ENCODE measurements at places on chromosomes 5 and 9.
A peak's percentile ranks its signal among the peaks of the same experiment; 100 is the strongest.

DNA sequence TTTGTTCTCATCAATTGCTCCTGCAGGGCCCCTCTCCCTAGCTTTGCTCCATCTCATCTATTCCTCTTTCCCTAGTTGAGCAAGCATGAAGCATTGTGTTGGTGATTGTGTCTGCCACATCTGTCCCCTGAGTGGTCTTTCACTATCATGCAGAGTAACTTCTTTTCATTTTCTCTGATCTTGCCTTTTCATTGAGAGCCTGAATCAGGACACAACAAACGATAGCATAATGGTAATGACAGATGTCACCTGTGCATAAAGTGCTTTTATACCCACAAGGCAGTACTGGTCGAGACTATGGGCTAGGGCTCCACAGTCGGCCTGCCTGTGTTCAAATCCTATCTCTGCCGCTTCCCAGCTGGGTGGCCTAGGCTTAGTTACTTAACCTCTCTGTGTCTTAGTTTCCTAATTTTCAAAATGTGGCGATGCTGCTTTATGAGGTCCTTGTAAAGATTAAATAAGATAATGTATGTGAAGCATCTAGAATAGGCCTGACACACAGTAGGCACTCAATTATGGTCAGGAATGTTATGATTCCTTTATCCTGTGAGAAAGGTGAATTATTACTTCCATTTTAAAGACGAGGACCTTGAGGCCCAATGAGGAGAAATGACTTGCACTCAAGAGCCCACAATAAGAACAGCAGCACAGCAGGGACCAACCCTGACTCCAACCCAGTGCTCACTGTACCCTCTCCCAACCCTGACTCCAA is 137.1 kb upstream of the ZNF618 start:
- no peak for DNase-seq

GRCh38 chr5:149930749-149931574 is 13.6 kb downstream of the PDE6A start:
- no peak for DNase-seq

- no peak for DNase-seq
Observed at GRCh38 chr5:131384173-131384572, 120.3 kb downstream of the CDC42SE2 start.

DNA sequence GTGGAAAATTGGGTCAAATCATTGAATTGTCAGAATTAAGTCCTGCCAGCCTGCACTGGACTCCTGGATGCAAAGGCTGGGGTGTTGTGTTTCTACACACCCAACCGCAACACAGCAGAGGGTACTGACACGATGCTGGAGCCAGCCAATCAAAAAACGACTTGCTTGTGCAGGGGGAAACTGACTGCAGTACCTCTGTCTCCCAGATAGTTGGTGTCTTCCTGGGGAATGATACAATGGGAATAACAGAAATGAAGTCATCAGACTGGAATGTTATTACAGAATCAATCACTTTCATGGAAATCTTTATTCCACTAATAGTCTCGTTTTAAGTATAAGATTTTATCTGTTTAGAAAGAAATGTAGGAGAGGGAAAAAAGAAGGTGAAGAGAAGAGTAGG is 330.3 kb downstream of the MLLT3 start:
- DNase-seq, result no peak

DNA sequence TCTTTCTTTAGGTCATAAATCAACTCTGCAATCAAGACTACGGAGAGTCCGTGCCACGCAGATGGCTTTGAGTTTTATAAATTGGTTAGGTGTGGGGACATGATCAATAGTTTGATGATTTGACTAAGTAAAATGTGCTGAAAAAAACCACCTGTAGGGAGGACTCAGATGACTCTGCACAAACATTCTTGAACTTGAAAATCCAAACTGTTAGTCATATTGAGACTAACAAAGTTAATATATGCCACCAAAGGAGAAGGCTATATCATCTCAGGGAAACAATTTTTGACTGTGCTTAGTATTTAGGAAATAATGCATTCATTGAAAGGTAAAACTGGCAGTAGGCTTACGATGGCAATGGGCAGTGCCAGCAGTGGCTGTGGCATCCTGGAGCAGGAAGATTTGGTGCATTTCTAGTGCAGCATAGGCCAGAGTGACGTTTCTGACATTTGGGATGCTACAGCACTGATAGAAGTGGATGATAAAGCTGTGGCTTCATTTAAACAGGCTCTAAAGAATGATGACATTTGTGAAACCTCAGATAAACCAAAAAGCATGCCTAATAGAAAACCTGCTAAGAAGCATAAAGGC is 291.1 kb downstream of the MLLT3 start:
- no peak for DNase-seq

DNA sequence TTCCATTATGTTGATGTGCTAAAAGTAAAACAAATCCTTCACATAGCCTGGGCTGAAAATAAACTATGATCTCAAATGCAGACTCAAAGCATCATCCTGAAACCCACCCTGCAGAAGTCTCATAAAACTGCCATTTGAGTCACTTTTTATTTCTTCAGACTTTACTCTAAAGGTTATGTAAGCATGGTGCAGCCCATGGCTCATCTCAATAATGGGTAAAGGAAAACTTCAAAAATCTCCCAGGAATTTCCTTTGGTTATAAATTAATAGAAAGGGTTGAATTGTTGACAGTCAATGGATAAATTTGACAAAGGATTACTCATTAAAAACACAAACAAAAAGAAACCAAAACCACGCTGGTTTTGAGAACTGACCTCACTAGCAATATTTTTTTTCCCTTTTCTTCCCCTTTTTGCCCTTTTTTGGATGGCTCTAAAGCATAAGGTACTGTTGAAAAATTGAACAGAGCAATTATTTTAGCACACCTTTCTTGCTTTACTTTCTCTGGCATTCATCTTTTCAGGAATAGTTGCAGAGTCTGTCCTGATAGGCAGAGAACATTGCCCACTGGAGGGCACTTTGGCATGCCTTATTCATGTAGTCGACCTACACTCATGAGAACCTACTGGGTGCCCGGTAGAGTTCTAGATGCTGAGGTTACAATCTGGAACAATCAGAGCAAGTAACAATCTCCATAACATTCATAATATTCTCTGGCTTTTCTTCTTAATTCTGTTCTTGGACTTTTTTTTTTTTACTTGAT is 191.4 kb downstream of the TMEM167A start:
- no peak for DNase-seq

- no peak for DNase-seq
Observed at GRCh38 chr5:11520241-11520930, 383.9 kb downstream of the CTNND2 start.

GRCh38 chr5:130066644-130067043 is 162.4 kb downstream of the CHSY3 start:
- DNase-seq, result no peak

DNA sequence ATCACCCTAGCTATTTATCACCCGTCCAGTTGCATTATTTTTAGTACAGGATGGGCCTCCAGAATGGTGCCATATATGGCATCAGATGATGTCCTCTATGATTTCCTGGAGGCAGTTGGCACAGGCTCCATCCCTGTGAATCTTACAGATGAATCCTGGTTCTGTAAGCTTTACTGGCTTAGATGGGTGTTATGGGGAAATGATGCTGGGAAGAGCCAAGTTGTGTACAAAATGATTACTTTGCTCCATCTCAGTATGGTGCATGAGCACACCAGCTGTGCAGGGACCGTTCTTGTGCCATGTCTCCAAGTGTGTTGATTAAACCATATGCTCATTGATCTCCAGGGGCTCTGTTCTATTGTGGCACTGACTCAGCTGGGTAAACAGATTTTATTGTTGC is 755.7 kb downstream of the TLR4 start:
- no peak for DNase-seq

- DNase-seq, result no peak
Observed at GRCh38 chr5:33843579-33843978, 48.2 kb downstream of the ADAMTS12 start.

DNA sequence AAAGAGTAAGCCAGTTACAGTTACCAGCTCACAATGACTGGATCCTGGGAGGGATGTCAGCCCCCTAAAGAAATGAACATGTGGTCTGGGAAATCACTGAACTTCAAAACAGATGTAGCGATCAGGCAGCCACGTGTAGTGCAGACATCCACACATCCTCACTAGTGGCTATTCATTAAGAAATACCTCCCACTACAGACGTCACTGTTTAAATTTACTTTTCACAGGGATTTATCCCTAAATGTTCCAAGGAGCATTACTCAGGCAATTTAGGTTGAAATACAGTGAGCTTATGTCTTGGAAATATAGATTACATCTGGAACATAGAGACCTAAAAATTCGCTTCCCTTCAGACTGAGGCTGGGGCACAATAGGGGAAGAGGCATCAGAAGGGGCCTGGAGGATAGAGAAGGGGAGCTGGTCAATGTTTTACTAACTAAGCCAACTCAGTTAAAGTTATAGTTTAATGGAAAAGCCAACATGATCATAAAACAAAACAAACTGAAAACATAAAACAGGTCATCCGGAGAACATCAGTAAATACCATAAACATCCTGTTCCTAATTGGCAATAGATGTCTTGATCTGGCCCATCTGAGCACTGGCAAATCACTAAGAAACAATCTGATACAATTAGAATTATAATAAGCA is 92.3 kb downstream of the FANCC start:
- no peak for DNase-seq

DNA sequence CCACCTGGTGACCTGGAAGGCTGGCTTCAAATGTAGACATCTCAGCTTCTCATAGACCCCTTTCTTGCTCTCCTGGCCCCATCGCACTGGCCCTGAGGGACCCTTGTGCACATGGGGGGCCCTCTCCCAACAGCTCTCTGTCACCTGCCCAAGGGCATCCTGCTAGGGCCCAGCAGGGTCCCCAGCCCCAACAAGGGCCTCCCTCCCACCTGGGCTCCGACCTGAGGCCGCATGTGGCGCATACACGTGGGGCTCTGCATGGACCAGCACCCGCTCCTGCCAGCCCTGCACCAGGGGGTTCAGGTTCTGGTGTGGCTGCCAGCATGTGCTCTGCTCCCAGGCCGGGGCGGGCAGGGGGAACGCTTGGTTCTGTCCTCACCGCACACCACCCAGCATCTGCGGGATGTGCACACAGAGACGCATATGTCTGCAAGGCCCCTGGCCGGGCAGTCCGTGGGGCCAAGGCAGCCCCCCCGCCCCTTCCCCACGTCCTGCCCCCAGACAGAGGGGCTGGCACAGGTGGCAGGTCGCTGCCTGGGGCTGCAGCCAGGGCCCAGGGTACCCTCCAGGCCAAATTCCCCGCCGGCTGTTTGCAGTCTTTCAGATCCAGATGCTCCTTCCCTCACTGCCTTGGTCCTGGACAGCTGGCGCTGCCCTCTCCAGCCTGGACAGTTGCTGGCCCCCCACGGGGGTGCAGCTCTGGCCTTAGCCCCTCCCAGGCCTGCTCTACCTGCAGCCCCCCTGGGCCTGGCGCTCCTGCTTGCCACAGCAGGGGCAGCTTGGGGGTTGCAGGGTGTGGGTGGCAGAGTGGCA is 17.9 kb upstream of the NRARP start:
- no peak for DNase-seq

GRCh38 chr5:83665631-83666030 is 55.0 kb downstream of the HAPLN1 start:
- DNase-seq, result no peak

DNA sequence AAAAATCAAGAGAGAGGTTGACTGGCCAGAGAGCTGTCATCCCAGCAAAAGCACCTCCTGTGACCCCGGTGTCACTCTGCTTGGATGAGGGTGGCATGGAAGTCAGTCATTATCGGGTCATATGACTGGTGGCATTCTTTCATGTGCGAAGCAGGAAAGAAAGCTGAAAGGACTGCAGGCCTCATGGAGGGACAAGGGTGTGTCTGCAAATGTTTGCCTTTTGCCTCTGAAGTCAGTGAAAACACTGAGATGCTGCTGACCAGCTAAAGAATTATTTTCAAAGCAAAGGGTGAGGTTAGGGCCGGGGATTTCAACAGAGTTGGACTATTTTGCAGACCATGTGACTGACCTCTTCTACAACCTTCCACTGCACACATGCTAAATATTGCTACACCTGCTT is 298.3 kb downstream of the CSNK1G3 start:
- no peak for DNase-seq

- DNase-seq, result no peak
Observed at GRCh38 chr5:134189031-134189430, 12.3 kb upstream of the SKP1 start.

- DNase-seq, result no peak
Observed at GRCh38 chr5:31413030-31413812, 118.7 kb downstream of the DROSHA start.

- DNase-seq, result peak; percentile 16
Observed at GRCh38 chr5:59390074-59390659, 503.4 kb downstream of the PDE4D start.

GRCh38 chr5:111585291-111585690 is 73.0 kb upstream of the STARD4 start:
- no peak for DNase-seq

DNA sequence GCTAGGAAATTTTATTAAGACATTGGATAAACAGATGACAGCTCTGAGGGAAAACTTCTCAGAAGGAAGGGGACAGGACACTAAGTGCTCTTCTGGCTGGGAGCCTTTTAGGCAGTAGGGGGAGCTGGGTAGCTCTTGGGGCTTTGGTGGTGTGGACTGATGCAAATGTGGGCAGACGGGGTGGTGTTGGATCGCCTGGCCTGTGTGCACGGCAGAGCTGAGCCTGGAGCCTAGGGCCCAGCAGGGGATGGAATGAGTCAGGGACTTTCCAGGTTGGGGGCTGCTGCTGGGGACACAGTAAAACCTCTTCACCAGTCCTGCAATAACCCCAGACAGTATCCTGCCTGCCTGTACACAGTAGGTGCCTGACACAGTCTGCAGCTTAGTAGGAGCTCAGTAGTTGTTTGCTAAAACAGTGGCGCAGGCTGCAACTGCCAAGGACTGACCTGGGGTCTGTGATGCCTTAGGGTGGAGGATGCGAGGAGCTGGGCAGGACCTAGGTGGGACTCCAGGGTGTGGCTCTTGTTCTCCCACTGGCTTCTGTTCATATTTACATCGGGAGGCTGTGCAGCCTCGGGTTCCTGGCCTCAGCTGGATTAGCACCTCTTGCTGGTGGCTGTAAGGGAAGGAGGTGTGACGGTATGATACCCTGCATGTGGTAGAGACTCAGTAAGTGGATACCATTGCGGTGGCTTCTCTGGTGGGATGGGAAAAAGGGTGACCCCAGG is 83.8 kb downstream of the DAB2IP start:
- no peak for DNase-seq

GRCh38 chr5:81408496-81408895 is 14.6 kb upstream of the ACOT12 start:
- no peak for DNase-seq
